ENCODE measurements at places on chromosomes 4 and X.

DNA sequence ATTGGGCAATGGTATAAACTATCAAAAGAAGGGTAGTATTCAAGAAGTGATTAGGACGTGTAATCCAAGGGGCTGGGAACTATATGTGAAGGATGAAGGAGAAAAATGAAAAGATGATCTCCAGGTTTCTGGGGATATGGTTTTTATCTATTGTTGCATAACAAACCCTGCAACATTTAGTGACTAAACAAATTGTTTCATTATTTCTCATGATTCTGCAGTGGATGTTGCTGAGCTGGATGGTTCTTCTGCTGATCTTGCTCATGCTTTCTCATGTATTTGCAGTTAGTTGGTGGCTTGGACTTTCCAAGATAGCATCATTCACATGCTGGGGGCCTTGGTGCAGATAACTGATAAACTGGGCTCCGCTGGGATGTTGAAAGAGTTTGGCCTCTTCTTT lies 29.1 kb downstream of the PHOX2B start:
- no peak for DNase-seq

GRCh38 chr4:41205130-41205529 lies 9.2 kb downstream of the APBB2 start:
- DNase-seq: no peak

DNA sequence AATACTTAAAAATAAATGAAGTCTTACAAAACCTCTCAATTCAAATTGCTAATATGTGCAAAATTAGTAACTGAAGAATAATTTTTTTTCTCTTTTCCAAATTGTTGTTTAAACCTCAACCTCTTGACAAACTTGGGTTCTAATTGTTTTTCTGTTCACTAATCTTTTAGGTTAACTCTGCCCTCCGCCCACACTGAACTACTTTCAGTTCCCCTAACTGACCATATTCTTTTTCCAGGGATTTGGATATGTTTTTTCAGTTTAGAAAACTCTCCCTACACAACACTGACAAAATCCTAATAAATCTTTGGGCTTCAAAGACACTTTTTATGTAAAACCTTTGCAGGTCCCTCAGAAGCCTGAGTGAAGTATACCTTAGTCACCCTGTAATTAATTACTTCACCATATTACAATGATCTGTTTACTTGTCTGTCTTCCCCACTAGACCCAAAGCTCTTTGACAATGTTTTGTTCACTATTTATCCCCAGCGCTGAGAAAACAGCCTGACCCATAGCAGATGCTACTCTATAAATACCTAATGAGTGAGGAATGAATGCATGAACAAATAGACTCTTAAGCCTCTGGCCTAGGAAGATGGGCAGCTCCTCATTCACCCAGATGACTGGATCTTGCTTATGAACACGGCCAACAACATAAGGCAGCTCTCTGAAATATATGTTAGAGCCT lies 134.9 kb downstream of the MAML3 start:
- DNase-seq: no peak

DNA sequence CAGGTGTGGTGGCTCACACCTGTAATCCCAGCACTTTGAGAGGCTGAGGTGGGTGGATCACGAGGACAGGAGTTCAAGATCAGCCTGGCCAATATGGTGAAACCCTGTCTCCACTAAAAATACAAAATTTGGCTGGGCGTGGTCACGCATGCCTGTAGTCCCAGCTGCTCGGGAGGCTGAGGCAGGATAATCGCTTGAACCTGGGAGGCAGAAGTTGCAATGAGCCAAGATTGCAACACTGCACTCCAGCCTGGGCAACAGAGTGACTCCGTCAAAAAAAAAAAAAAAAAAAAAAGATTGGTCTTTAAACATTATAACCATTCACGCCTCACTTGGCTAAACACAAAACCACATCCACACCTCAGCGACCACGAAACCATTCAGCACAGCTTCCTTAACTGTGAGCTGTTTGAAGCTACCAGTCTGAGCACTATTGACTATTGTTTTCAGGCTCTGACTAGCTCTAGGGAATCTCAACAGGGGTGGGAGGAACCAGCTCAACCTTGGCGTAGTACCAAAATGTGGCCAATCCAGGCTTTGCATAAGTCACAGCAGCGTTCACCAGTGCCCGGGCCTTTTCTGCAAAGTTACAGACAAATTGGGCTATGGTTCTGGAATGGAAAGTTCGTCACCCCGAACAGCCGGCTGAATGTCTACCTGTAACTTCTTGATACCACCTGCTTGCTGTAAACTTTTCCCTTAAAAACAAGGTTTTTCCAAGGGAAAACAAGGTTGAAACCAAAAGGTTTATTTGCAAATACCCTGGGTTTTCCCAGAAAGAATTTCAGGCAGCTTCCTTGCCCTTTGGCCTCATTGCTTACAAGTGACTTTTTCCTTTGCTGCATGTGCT lies 73.6 kb upstream of the DHX15 start:
- DNase-seq: no peak

- no peak for DNase-seq
Observed at GRCh38 chr4:68630371-68630770, 40.1 kb downstream of the UGT2B15 start.

DNA sequence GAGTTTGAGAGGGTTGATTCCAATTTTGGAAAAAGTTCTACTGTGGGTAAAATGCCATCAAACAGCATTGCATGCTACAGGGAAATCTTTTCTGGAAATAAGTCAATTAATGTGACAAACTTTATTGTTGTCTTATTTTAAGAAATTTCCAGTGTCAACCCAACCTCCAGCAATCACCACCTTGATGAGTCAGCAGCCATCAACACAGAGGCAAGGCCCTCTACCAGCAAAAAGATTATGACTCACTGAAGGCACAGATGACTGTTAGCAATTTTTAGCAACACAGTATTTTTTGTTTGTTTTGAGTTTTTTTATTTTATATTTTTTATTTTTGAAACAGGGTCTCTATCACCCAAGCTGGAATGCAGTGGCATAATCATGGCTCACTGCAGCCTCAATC lies 165.4 kb upstream of the C1QTNF7 start:
- DNase-seq: no peak

DNA sequence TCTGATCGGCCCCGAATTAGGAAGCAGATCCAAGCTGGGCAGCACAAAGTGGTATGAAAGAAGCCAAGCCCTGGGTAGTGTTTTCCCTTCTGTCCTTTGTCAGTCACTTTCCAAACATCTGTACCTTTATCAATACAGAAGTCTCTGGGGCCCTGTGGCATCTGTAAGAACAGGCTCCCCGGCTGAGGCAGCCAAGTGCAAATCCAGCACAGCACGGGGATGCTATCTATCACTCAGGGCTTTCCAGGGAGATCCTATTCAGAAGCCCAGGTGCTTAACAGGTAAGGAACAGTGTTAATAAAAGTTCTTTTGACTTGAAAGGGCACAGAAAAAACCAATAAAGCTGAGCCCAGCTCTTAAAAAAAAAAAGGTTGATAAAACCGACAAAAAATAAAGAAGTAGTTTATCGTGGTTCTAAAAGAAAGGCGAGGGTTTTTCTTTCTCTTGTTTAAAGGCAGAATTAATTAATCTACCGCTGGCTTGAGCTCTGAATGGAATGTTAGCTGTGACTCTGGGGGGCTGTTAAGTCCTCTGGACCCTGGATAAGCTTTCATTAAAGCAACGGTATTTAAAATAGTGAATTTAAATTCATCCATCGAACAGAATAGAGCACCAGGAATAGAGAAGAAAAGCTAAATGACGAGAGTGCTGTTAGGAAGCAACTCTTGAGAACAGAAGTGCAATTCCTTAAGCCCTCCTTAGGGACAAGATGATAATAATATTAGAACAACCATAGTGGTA lies 119.1 kb upstream of the GATB start:
- DNase-seq: no peak

DNA sequence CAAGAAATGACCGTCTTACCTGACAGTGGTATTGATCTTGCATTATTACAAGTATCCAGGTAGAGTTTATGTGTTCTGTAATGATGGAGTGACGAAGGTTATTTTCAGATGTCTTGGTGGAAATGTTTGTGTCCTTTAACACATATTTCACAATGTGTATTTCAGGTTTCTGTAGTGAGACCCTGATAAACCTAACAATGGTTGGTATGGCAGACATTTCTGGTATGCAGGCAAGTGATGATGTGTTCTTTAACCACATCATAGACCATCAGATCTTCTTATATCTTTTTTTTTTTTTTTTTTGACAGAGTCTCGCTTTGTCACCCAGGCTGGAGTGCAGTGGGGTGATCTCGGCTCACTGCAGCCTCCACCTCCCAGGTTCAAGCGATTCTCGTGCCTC lies 14.6 kb upstream of the ATXN3L start:
- DNase-seq: no peak

GRCh38 chr4:4775493-4776004 lies 83.9 kb upstream of the MSX1 start:
- DNase-seq: no peak

GRCh38 chr4:153535772-153536513 lies 69.8 kb downstream of the TMEM131L start:
- no peak for DNase-seq

DNA sequence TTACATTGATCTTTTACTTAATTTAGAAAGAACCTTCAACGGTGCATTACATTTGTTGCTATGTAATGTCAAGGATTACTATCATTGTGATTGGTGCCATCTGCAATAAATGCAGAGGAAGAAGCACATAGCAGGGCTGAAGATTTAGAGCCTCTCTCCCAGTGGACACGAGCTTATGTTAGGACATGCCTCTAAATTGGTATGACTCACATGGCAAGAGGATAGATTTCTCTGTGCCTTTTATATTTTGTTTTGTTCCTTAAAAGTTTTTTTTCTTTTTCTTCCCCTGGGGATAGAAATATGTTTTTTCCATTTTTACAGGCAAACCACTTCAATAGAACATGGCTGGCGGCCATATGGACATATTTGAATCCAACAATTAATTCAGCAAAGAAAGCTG lies 205.0 kb upstream of the HAND2 start:
- DNase-seq: no peak

DNA sequence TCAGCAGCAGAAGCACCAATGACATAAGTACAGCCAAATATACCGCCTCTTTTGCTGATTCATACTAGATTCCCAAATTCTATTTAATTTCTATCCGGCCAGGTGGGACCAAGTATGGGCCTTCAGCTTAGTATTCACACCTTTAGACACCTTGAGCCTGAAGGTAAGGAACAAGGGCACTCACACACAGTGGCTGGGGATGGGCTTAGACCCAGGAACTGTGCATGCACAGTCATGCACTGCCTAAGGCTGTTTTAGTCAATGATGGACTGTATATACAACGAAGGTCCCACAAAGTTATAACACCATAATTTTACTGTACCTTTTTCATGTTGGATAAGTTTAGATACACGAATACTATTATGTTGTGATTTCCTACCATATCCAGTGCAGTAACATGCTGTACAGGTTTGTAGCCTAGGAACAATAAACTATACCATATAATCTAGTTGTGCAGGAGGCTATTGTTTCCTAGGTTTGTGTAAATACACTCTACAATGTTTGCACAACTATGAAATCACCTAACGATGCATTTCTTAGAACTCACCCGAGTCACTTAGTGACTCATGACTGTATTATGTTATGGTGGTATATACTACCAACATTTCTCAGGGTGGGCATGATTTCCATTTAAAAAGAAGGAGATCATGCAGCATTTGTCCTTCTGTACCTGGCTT lies 9.7 kb upstream of the CLNK start:
- no peak for DNase-seq

GRCh38 chr4:149247164-149247563 lies 568.5 kb downstream of the IQCM start:
- no peak for DNase-seq

All from effector memory CD4-positive, alpha-beta T cell (primary cell).